Dermis microvascular lymphatic vessel endothelial cell (primary cell): ENCODE measurements at places on chromosomes 12 and 14.

DNA sequence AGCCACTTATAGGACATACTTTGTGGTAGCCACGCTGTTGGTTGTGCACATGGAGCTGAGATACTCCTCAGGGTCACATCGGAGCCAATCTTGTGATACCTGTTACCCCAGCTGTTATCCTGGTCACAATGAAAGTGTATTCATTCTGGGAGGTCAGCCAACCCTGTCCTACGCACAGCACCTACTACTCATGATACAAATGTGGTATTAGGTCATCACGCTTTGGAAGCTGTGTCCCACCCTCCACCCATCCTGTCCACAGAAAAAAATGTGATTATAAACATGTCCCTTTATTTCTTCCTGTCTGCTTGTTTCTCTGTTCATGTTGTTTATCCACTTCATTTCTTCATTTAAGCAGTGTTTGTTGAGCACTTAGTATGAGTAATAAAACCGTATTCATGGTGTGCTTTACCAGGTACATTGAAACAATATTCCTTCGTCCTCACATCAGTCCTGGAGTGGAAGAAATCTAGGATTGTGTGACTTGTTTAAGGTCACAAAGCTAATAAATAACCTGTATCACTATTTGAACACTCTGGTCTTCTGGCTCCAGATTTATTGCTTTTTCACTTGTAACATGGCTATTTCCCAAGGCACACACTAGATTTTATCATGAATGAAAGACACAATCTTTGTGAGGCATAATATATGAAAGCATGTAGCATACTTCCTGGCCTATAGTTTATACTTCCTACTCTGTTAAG, 73.1 kb downstream of the DERA start:
- peak; percentile 50 for DNase-seq

DNA sequence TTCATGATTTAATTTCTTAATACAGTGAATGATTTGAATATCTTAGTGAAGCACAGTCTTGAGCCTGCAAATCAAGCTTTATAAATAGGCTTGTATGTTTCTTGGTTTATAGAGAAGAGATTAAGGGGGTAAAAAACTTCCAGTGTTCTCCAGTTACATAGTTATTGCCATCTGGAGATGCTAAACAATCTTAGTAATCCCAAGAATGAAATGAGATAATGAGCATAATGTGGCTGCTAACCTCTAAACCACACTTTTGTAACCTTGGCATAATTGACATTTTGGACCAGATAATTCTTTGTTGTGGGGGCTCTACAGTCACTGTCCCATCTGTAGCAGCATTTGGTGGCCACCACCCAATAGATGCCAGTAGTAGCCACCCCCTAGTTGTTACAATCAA, 316.8 kb downstream of the CCDC91 start:
- no peak for DNase-seq

DNA sequence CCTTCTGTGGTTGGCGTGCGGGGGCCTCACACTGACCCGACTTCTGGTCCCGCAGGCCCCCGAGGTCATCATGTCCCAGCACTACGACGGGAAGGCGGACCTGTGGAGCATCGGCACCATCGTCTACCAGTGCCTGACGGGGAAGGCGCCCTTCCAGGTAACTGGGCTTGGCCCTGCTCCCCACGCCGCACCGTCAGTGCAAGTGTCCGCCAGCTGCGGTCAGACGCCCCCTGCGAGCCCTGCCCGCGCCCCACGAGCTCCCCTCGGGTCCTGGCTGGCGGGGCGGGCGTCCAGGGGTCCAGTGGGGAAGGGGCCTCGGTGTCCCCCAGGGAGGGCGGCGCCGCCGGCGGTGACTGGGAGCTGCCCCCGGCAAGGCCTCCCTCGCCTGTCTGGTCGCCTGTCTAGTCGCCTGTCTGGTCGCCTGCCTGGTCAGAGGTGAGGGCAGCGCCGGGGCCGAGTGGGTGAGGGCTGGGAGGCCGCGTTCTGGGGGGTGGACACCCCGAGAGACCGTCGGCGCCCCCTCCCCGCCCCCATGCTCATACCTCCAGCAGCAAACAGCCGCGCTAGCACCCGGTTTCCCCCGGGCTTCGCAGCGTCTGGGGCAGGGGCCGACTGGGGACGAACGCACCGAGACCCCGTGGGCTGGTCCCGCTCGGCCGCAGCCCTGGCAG, 14.8 kb downstream of the ULK1 start:
- no peak for DNase-seq

DNA sequence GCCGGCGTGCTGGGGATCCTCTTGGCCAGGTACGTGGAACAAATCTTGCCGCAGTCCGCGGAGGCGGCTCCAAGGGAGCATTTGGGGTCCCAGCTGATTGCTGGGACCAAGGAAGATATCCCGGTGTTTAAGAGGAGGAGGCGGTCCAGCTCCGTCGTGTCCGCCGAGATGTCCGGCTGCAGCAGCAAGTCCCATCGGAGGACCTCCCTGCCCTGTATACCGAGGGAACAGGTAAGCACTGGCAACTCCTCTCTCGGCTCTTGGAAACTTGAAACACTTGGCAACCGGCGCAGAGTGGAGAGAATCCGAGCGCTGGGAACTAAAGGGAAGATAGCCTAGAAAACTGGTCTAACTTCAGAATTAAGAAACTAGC, 1.7 kb downstream of the PDE3A start:
- no peak for DNase-seq

GRCh38 chr14:21100931-21101330, at the start of gene TMEM253:
TMEM253 (plus strand) TSS chr14:21101066; CDS start chr14:21101344, 278 bp downstream.
- no peak for DNase-seq

GRCh38 chr14:103540821-103541708, 12.1 kb downstream of the TRMT61A start:
- DNase-seq: no peak

GRCh38 chr12:1544996-1545700, 49.2 kb downstream of the FBXL14 start:
- peak; percentile 18 for DNase-seq

GRCh38 chr14:24197056-24197450, 1.8 kb upstream of the TM9SF1 start:
- DNase-seq: no peak

DNA sequence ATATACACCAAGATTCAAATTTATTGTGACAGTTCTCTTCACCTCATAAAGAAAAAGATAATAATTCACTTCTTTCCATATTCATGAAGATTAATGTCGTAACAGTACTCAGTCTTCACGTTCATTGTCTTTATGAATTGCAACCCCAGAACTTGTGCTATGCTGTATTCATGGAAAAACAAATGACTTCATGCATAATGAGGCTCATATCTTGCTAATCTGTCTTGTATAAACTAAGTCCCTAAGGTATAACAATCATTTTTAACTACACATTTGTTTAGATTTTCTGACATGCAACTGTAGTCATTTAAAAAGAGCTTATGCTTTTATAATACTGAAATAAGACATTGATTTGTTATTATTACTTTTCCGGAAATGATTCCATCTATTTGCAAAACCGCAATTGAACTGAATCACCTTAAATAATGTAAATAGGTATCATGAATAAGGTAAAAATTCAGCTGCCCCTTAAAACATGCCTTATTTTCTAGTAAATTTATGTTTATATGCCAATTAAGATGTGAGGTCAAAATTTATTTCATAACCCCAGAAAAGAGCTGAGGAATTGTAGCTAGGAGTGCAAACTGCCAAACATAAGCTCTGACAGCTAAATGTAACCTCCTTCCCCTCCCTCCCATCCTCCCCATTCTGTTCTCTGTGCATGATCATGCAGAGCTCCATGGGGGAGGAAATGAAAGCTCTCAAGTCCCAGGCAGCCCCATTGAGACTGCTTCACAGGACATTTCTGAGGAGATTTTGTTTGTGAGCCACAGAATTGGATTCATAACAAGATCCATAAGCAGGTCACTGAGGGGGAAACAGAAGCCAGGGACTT, 301.6 kb downstream of the ATP23 start:
- no peak for DNase-seq

- DNase-seq: peak; percentile 63
Measured at GRCh38 chr12:42332301-42333285, 6.6 kb downstream of the PPHLN1 start.

GRCh38 chr12:66340131-66340530, 37.8 kb downstream of the HELB start:
- DNase-seq: no peak

GRCh38 chr12:14621826-14622225, 54.1 kb upstream of the PLBD1 start:
- DNase-seq: no peak

- no peak for DNase-seq
Measured at GRCh38 chr12:68814490-68815231, 6.7 kb downstream of the MDM2 start.

GRCh38 chr14:105432657-105433056, 13.0 kb downstream of the MTA1 start:
- no peak for DNase-seq

DNA sequence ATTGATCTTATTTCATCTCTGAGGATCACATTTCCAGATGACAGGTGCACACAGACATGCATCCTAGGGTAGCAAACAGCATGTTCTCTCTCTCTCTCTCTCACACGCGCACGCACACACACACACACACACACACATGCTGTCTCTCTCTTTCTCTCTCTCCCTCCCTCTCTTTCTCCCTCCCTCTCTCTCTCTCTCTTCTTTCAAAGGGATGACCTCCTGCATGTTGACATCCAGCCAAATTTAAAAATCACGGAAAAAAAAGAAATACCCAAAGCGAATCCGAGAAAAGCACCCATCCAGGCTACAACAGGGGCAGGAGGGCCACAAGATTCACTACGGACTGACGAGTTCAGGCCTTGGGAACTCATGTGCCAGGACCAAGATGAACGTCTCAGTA, 2.3 kb downstream of the KSR2 start:
- DNase-seq: no peak

GRCh38 chr14:67186172-67186768, 3.0 kb upstream of the GARIN2 start:
- DNase-seq: no peak

DNA sequence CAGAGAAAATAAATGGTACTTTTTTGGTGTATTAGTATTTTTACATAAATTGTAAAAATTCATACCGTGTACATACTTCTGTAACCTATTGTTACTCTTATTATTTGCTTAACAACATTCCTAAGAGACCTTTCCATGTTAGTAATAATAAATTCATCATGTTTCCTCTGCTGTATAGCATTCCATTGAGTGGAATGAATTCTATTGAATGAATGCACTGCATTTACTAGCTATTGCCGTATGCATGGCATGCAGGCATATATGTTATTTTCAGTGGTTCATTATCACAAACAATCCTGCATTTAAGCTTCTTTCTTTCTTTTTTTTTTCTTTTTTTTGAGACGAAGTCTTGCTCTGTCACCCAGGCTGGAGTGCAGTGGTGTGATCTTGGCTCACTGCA, 137.6 kb upstream of the TBX3 start:
- no peak for DNase-seq

DNA sequence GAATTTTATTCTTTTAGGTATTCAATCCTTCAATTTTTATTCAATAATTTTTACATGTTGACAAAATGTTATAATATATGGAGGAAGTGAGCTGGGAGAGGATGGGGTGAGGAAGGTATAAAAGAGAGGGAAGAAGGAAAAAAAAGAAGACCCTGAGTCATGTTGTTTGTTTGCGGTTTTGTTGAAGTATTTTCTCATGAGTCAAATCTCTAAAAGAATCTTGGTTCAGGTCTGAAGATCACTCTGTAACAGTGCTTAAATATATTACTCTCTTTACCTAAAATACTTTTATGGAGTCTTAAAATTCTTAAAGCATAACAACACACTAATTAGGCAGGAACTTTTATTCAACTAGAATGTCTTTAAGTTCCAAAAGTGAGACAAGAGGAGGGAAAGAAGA, 489.6 kb upstream of the GARIN6 start:
- DNase-seq: no peak

GRCh38 chr12:55742719-55743405, at the start of gene GDF11:
GDF11 (plus strand) TSS chr12:55743122; CDS start chr12:55743317, 195 bp downstream.
- DNase-seq: no peak

- no peak for DNase-seq
Measured at GRCh38 chr12:106720696-106721095, 53.8 kb upstream of the RIC8B start.

- no peak for DNase-seq
Measured at GRCh38 chr14:59543873-59544272, 32.7 kb downstream of the CCDC175 start.

- no peak for DNase-seq
Measured at GRCh38 chr12:115225845-115226244, 541.9 kb upstream of the TBX3 start.

DNA sequence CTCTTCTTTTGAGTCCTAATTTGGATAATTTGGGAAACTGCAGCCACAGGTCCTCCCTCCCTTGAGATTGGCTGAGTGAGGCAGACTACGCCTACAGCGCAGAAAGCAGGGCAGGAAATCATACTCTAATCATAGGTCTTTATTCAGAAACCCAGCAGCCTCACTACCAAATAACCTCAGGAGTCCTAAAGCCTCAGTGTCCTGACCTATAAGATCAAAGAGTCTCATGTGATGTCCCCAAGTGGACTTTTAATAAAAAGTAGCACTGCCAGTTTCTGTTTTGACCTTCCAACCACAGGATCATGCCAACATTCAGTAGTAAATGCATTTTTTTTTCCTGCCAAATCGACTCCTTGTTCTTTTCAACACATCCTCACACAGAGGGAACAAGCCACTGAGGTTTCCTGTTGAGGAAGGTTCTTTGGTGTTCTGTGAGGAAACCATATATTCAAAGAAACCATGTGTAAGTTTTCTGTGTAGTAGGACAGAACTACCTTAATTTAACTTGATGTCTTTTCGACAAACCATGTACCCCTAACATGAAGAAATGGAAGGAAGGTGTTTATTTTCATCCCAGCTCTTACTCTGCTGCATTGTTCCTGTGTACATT, 72.2 kb downstream of the VCPKMT start:
- DNase-seq: no peak

DNA sequence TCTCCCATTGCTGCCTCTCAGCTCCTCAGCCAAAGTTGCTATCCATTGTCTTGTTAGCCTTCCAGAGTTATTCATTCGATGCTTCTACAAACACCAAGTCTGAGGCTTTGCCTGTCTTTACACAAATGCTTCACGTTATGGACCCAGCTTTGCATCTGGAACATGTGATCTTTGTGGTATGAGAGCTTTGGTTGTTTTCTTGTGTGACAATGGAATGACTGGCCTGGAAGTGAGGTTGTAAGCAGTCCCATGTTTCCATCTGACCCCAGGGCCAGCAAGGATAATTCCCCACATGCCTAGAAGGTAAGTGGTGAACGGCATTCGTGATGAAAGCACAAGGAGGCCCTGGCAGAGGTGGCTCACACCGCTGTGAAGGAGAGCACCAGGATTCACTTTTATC, 866.7 kb upstream of the TMEM132C start:
- no peak for DNase-seq

DNA sequence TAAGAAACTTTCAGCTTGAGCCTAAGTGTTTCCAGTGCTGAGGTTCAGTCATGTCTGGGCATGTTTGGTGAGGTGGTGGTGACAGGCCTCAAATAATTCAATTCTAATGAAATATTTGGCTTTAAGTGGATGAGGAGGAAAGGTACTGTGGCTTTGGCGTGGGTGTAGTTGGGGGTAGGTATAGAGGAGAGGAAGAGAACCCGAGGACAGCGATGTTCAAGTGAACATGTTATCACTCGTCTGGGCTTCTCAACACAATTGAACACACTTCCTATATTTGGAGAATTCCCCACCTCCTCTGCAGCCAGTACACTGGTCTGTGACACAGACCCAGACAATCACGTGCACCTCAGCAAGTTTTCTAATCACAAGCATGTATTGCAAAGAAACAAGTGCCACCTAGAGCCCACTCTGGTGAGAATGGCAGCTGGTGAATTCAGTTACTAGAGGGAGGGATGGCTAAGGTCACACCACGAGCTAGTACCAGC, 53.0 kb downstream of the IFNG-AS1 start:
- DNase-seq: peak; percentile 29

- DNase-seq: no peak
Measured at GRCh38 chr14:105919458-105920150, 393.2 kb downstream of the TMEM121 start.
